ENCODE measurements at places on chromosomes 16 and 17. TPM values are rescaled to one million over a fixed set of nuclear protein-coding genes. Genes with fewer than 3 reads are reported as not detected.

Gene HSD11B2
- 63.2 TPM for total RNA-seq

Gene ZNF750
- 368 TPM for total RNA-seq

Gene MMD
- total RNA-seq: 3.2 TPM

Gene KRT36
- 0.97 TPM for total RNA-seq

Gene FAM83G
- total RNA-seq: 204 TPM

Gene KRTAP9-4
- total RNA-seq: 0.37 TPM

Gene SCN4A
- 0.80 TPM for total RNA-seq

Gene SNAI3
- total RNA-seq: 0.39 TPM

Gene EVI2A
- 4.0 TPM for total RNA-seq

Gene CTRB2
- total RNA-seq: 1.9 TPM

DNA sequence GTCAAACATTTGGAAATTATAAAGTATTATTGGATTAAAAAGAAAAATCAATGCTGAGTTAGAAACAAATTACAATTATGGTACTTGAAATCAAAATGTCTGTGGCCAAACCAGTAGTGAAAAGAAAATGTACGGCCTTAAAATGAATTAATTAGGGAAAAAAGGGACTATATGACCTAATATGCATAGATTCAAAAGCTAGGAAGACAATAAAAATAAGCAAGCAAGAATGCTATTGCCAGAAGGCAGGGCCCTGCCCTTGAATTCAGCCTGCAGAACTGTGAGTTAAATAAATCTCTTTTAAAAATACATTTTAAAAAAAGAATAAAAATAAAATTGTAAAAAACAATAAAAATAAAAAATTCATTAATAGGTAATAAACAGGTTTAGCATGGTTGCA is 88.7 kb downstream of the TRIM37 start:
- DNase-seq: no peak

DNA sequence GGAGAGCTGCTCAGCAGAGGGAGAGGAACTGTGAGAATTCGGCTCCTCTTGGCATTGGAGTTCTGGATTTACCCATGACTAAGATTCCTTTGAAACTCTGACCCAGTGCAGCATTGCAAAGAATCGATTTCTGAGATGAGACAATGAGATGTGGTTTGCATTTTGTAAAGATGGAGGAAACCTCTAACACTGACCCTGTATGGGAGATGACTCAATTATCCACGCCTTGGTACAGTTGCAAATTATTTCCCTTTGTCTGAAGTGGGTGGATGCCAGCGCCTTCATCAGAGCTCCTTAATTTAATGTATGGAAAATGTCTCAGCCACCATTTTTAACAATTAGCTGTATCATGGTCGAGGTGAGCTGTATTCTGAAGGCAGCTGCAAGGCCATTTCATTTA is 53.4 kb downstream of the NUP93 start:
- DNase-seq: no peak

DNA sequence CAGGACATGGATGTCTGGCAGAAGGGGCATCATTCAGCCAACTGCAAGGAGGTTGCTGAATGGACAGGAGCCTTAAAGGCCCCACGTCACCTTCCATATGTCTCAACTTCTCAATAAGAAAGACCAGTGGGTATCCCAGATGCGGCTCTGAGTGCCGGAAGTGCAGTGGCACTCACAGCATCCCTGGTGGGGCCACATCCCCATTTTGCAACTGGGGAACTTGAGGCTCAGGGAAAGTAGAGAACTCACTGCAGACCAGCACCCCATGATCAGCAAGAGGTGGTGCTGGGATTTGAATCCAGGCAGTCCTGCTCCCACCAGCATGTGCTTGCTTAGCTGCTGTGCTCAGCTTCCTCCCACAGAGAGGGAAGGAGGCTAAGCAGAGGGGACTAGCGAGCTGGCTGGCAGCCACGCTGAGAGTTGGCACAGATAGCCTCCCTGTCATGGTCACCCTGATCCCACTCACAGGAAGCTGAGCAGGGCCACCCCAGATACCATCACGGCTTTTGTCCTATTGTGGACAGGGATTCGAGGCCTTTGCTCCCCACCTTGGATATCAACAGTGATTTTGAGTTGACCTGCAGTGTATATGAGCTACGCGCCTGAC is 294.2 kb upstream of the FOXF1 start:
- peak; percentile 75 for DNase-seq

DNA sequence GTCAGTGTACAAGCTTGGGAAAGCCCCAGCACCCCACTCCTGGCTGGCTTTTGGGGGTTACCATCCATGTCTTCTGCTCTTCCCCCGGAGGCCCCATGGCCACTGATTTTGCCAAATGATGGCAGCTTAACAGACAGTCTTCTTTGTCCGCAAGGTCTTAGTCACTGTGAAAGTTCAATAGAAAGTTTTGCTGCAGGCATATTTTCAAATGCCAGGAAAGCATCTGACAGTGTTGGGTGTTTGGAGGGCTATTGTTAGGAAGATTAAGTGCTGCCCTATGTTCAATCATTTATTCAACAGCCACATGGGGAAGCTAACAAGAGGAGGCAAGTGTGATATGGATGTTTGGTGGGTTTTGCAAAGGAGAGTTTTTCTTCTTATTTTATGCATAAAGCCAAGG is 122.4 kb downstream of the TOX3 start:
- no peak for DNase-seq

DNA sequence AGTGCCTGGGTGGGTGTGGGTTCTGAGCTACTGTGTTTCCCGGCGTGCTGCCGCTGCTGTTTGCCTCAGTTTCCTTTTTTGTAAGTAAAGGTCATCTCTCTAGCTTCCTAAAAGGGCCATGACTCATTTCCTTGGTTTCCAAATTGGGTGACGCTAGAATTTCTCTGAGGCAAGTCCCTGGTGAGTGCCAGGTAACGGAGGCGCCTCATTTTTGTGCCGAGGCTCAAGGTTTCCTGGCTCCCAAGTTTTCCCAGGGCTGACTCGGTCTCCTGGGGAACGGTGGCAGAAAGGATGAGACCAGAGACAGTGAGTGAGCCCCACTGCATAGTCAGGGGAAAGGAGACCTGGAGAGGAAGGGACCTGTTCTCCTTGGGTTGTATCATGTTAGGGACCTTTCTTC is 20.3 kb downstream of the MSI2 start:
- no peak for DNase-seq

GRCh38 chr16:68251832-68252231 is 6.7 kb downstream of the PLA2G15 start:
- no peak for DNase-seq

- no peak for DNase-seq
Observed at GRCh38 chr17:16377941-16378341, 3.0 kb upstream of the UBB start.

DNA sequence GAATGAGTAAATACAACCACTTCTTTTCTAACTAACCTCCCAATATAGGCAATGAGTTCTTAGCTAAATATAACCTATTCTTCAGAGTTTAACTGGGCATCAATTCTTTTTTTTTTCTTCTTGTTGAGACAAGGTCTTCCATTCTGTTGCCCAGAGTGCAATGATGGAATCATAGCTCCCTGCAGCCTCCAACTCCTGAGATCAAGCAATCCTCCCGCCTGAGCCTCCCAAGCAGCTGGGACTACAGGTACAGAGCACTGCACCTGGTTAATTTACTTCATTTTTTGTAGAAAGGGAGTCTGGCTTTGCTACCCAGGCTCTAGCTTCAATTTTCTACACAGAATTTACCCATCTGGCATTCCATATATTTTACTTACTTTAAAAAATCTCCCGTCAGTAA is 1.1 kb downstream of the METTL16 start:
- DNase-seq: peak; percentile 56

- no peak for DNase-seq
Observed at GRCh38 chr17:72730077-72730476, 362.4 kb downstream of the SLC39A11 start.

DNA sequence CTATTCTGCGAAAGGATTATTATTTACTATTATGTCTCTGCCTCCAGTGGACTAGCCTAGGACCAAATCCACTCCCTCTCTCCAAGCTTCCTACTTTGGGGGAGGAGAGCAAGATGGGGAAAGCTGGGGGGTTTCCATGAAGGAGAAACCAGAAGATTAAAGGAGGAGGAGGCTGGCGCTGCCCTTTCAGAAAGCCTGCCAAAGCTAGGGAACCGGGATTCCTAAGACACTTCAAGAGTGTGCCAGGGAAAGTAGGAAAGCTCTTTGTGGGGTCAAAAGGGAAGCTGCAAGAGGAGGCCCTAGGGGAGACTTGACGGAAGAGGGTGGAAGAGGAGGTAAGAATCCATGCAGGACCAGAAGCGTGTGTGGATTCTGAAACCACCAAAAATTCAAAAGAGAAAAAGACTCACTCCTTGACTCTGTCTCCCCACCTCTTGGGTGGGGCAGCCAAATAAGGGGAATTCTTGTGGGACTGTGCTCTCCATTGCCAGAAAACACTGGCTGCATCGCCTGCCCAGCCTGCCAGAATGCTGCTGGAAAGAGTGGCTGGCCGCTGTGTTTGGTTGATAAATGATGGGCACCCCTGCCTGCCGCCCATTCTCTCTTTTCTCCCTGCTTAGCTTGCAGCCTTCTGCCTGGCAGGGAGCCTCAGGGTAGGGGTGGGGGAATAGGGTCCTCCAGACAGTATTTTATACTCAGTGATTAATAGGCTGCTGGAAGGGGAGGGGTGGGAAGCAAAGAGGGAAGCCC is 11.8 kb upstream of the KAT7 start:
- no peak for DNase-seq

GRCh38 chr17:39092692-39093230 is 58.7 kb downstream of the PLXDC1 start:
- DNase-seq: no peak

- DNase-seq: no peak
Observed at GRCh38 chr16:50657241-50657640, 23.9 kb downstream of the SNX20 start.

GRCh38 chr17:3647769-3648555 is 11.4 kb downstream of the CTNS start:
- no peak for DNase-seq

DNA sequence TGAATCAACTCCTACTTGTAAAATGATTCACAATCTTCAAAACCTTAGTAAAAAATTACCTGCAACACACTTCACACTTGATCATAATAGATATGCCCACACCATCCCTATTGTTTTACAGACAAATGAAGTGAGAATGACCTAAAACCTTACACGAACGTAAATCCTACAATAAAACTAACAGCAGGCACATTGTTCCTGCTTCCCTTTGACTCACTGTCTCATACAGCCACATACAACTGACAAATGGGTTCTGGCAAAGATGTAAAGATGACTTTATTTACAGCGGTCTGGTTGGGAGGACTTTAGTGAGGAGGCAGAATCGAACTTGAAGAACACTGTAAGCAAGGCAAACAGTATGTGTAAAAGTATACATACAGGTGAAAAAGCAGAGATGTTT is 188.7 kb downstream of the MYO1D start:
- no peak for DNase-seq

- no peak for DNase-seq
Observed at GRCh38 chr16:24996301-24996700, 18.9 kb downstream of the ARHGAP17 start.

GRCh38 chr17:11925262-11926021 is 71.8 kb downstream of the ZNF18 start:
- DNase-seq: no peak

GRCh38 chr17:17934806-17935205 is 37.4 kb downstream of the TOM1L2 start:
- DNase-seq: no peak

GRCh38 chr16:67658849-67659674 is 998 bp downstream of the ACD start:
- DNase-seq: no peak

GRCh38 chr16:68068926-68069325 is 16.2 kb upstream of the NFATC3 start:
- no peak for DNase-seq

GRCh38 chr16:76389126-76389525 is 111.9 kb downstream of the CNTNAP4 start:
- no peak for DNase-seq

- DNase-seq: no peak
Observed at GRCh38 chr17:51741458-51741857, 417.1 kb downstream of the CA10 start.

DNA sequence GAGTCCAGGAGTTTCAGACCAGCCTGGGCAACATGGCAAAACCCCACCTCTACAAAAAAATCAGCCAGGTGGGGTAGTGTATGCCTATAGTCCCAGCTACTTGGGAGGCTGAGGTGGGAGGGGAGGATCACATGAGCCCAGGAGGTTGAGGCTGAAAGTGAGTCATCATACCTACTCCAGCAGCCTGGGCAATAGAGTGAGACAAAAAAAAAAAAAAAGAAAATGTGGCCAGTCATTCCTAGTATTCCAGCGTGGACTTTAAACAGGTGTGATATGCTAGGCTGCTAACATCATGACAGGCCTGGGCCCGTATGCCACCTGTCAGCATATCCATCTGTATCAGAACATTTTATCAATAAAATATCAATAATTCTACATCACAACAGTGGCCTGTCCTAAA is 143.3 kb downstream of the AATF start:
- DNase-seq: no peak

DNA sequence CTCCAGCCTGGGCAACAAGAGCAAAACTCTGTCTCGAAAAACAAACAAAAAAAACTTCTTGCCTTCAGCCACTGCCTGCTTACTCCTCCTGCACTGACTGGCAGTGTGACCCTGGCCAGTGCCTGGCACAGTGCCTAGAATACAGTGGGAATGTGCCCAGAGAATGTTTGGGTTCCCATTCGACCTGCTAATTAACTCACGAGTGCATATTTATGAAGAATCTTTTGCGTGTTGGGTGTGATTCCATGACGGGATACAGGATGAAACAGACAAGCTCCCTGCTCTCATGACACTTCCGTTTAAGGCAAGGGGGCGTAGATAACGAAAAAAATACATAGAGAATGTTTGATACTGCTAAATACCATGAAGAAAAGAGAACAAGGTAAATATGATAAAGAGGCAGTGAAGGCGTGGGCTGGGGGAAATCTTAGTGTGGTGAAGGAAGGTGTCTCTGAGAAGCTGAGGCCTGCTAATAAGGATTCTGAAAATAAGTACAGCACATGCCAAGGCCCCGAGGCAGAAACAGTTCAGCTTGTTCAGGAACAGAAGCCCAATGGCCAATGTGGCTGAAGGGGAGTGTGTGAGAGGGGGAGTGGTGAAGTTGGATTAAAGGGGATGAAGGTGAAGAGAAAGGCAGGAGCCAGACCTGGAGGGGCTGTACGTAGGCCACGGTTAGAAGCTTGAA is 4.3 kb downstream of the ABI3 start:
- no peak for DNase-seq

DNA sequence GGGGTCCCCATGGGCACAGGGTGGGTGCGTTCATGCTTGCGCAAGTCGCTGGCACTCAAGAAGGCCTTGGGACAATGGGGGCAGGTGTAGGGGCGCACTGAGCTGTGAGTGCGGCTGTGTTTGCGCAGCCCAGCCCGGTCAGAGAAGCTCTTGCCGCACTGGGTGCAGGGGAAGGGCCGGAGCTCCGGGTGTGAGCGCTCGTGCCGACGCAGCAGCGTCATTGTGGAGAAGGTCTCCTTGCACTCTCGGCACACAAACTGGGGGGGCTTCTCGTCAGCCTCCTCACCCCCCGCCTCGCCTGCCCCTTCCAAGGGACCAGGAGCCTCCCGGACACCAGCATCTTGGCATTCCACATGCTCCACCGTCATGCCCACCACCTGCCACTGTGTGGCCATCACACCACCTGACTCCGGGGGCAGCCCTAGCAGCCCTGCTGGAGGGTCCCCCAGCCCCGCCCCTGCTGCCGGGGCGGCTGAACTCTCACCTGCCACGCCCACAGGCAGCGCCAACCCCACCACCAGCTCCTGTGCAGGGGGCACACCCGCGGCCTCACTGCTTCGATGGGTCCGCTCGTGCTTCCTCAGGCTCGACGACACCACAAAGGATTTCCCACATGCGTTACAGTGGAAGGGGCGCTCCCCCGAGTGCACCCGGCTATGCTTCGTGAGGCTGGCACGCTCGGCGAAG is 12.8 kb downstream of the ZNF668 start:
- DNase-seq: no peak
